Activated CD8-positive, alpha-beta memory T cell treated with anti-CD3 and anti-CD28 coated beads for 24 hours (primary cell): ENCODE measurements at places on chromosomes 16 and 17.

DNA sequence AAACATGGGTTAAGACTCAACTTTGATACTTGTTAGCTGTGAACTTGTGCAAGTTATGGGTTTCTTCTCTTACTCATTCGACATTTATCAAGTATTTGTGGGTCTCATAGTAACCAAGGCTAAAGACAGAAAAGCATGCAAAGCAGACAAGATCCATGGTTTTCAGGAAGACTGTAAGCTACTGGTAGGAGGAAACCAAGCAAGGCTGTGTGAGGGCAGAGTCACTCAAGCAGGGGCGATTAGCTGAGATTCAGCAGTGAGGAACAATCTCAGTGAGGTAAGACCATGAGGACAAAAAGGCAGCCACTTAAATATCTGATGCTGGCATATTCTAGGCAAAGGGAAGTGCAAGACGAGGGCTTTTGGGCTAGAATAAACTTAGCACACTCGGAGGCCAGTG lies 29.5 kb downstream of the MBTD1 start:
- no peak for DNase-seq

DNA sequence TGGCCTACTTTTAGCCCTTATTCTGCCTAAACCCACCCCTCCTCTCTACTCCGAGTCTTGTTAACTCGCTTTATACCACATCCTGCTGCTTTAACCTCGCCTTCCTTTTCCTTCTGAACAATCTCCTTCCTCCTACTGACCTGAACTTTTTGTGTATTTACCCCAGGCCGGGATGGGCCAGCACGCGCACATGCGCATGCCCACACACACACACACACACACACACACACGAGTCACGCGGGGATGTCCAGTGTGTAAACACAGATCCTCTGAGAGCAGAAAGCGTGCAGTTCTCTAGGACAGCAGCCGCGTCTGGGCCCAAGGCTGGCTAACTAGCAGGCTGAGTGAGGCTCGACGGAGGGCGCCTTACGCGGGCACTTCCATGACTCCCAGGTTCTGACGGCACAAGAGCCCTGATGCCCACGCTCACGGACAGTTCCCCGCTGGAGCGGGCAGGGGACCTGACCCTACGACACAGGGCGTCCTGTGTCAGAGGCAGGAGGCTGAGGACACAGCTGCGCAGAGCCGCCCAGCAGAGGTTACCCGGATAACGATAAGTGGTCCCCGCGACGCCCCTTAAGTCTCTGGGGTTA lies 610 bp downstream of the PIK3R5 start:
- DNase-seq: peak; percentile 80

DNA sequence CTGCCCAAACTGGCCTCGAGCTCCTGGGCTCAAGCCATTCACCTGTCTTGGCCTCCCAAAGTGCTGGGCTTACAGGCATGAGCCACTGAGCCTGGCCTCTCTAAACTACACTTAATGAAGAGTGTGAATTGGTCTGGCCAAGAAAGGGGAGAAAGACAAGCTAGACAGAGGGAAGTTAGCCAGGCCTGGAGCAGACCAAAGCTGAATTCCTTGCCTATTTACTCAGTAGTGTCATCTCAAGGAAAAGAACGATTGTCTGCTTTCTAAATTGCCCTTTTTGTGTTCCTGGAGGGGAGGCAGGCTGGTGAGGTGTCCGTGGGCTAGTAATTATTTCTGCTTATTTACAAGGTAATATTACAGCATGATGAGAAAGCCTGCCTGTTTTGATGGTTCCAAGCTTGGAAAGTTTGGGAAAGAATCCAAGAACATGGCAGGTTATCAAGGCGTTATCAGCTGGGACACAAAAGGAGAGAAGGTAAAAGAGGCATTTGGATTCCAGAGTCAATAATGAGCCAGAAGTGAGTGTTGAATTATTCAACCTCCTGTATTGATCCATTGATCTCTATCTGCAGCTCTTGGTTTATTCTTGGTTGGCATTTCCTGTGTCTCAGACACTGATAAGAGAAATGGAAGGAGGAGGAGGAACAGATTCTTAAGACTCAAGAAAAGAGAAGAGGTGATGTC lies 6.3 kb upstream of the CBFB start:
- no peak for DNase-seq

DNA sequence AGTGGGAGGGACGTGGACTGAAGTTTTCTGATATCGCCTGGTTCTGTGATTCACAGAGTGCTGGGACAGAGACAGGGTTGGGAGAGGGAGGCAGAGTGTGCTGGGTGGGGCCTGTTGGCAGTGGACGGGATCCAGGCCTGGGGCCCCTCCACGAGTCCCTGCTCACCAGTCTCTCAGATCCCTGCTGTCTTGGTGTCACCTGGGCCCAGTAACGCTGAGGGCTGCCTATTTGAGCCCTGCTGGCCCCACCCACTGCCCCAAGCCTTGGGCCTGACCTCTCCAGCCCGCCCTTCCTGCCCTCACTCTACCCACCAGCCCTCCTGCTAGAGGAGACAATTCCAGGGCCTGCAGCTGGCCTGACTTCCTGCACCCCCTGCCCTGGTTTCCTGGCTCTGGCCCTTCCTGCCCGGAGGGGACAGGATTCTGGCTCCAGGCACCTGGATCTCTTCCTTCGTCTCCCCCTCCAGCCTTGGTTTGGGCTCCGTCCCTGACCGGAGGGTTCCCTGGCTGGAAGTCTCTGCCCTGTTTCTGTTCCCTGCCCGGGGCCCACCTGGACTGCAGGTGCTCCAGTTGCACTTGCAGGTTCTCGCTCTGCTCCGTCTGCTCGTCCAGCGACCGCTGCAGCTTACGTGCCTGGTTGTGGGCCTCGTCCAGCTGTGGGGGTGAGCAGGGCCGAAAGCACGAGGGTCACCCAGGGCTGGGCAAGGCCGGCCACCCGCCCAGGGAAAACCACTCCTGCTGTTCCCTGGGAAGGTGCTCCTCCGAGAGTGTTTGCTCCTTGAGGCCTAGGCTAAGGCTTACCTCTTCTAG lies 21.4 kb downstream of the CCDC102A start:
- no peak for DNase-seq

DNA sequence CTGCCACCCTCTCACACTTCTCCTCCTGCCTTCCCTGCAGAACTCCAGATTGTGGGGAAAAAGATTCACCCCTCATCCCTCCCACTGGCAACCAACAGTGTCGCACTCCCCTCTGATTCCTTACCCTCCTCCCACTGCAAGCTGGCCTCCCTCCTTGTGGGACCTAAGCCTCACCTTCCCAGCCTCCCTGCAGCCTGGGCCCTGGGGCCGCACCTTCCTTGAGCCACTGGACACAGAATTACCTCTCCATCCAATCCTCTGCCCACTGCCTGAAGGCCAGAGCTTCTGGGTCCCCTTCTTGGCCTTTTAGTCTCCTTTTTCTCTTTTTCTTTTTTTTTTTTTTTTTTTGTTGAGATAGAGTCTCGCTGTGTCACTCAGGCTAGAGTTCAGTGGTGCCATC lies 33.9 kb downstream of the NGFR start:
- no peak for DNase-seq

- no peak for DNase-seq
Measured at GRCh38 chr17:17507465-17508011, 11.3 kb upstream of the RASD1 start.

DNA sequence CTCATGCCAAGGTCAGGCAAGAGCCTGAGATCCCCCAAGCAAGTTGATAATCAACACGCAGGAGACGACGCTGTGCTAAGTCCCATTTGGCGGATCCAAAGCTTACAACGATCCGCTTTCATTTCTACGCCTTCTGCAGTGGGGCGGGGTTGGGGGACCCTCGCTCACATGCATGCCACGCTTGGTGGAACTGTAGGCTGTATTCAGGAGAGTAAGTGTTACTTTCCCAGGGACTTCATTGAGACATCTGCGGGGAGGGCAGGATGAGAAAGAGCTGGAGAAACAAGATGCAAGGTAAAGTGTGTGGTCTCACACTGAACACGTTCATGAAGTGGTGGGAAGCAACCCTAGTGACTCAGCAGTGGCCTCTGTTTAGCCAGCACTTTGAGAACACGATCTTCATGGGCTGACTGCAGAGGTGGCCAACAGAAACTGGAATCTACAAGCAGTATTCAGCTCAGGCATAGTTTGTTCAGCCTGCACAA lies 100.5 kb downstream of the XYLT1 start:
- no peak for DNase-seq

DNA sequence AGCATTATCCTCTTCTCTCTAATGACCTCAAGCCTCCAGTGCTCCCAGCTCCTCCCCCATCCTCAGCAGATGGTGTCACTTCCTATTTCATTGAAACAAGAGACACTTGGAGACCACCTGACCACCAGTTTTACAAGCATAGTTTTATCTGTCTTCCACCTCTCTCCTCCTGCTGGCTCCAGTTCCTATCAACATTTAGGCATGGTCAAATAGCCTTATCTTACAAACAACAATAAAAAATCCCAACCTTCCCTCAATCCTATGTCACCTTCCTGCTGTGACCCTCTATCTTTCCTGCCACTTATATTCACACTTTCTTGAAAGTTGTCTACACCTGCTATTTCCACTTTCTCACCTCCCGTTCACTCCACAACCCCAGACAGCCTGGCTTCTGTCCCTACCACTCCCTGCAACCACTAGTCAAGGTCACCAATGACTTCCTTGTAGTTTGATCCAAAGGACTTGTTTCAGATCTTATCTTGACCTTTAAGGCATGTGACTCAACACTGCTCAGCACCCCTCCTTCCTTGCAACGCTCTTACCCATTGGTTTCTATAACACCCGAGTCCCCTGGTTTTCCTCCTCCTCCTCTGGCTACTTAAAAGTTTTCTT lies 4.3 kb upstream of the NTN1 start:
- DNase-seq: no peak

GRCh38 chr17:75847614-75848522 lies 3.7 kb upstream of the UNC13D start:
- DNase-seq: no peak

GRCh38 chr16:4947722-4948503 lies 10.2 kb upstream of the SEC14L5 start:
- no peak for DNase-seq

- no peak for DNase-seq
Measured at GRCh38 chr16:8517280-8517679, 73.0 kb downstream of the TMEM114 start.

DNA sequence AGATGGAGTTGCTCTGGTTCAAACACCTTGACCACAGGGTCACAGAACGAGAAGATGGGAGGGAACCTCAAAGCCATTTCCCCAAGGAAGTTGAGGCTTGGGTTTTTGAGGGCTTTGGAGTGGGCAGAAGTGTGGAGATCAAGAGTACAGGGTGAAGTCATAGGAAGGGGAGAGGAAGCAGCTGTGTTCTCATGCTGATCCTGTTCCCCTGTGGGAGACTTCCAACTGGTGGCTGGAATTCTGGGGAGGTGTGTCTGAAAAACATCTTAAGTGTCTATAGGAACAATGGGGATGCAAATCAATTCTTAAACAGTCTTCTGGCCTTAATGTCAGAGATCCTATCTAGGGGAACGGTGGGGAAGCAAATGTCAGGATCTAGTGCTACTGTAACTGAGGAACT lies 38.8 kb upstream of the HSBP1 start:
- DNase-seq: no peak

GRCh38 chr17:80645706-80646325 lies 101.2 kb downstream of the RPTOR start:
- no peak for DNase-seq

DNA sequence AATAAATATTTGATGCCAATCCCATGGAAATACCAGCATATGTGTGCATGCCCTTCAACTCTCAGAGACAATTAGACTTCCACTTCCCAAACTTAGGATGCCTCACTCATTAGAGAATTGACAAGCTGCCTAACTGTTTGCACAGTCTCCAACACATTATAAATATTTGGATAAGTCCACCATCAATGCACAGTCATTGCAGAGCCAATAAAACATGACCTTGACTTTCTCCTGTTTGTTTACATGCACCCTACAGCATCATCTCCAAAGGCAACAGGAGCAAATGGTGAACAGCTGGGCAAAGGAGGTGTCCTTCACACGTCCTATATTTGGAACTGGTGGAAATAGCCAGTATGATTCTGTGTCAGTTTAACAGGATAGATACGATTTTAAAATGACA lies 804.4 kb upstream of the RBFOX1 start:
- DNase-seq: no peak

- peak; percentile 63 for DNase-seq
Measured at GRCh38 chr16:53055541-53056391, 975 bp downstream of the CHD9 start.

DNA sequence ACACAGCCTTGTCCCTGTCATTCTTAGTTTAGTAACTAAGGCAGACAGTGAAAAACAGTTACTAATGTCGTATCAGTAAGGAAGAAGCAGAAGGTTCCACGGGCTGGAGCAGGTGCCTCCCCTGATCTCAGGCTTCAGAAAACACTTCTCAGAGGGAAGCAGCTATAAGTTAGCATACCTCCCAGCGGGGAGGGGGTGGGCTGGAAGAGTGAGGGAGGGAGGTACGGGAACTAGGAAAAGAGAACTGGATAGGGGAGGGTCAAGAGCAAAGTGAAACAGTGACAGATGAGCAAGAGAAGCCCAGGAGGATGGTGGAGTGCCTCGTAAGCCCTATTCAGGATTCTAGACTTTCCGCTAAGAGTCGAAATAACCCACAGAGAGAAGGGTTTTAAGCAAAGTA lies 186.3 kb upstream of the XYLT1 start:
- no peak for DNase-seq

- DNase-seq: no peak
Measured at GRCh38 chr17:8503368-8503767, 67.7 kb downstream of the NDEL1 start.

- DNase-seq: no peak
Measured at GRCh38 chr17:4177806-4178205, 34.8 kb downstream of the CYB5D2 start.

GRCh38 chr17:13055131-13055530 lies 37.3 kb upstream of the ELAC2 start:
- DNase-seq: no peak

DNA sequence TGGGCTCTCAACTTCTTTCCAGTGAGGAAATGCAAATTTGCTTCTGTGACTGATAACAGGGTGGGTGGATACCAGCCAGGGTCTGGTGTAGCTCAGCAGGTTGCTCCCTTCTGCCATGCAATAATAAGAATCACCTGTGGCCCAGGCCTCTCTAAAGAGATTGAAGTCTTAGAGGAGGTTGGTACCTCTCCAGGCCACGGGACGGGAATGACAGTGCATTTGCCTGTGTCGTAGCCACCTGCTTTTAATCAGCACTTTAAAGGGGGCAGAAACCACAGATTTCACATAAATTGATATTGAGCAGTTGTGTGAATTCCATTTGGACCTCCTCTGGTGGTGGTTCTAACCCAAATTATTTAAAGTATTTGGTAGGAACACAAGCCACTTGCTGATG lies 246.9 kb downstream of the PRKCA start:
- DNase-seq: no peak

DNA sequence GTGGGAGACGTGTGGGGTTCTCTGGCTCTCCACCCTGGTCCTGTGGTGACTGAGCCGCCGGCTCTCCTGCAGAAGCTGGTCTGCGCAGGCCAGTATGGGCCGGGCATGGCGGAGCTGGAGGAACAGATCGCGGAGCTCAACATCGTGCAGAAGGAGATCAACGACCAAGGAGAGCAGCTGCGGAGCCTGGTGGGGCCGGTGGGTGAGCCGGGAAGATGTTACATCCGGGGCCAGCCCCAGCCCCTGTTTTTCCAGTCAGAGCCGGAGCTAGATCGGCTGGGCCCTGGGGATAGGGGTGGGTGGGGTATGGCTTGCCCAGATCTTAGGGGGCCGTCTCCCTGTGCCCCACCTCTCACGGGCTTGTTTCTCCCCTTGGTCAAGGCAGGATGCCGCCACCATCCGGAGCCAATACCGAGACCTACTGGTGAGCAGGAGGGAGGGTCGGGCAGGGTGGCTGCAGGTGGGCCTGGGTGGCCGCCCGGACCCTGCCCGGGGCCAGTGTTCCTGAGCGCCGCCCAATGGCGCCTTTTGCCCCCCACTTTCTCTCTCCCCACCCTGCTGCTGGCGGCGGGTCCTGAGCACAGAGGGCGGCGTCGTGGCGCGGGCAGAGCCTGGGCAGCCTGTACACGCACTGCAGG lies 5.0 kb downstream of the EVPLL start:
- DNase-seq: no peak
